Natural killer cell (primary cell): ENCODE measurements at places on chromosomes 5 and 9. TPM values are rescaled to one million over a fixed set of nuclear protein-coding genes. Genes with fewer than 3 reads are reported as not detected.

DNA sequence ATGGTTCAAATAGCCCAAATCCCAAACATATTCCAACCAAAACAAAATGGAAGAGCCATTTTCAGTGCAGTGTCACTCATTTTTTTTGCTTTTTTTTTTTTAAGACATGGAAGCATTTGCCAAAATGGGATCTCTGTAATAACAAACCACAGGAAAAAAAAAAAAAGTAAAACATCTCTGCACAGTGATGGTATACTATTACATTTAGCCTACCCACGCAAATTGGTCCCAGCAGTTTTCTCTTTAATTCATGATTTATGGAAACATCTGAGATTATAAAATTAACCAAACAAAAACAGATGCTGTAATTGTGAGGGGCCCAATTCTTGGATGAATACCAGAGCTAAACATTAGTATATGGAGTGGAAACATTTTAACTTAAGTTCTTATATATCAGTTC lies 566.6 kb downstream of the ZNF608 start:
- H3K4me1 ChIP-seq, result no peaks in the 10 kb centered on the region
- DNase-seq, result no peak
- H3K36me3 ChIP-seq, result no peaks in the 10 kb centered on the region
- no peak overlapping the region for H3K27ac ChIP-seq
- H3K27me3 ChIP-seq, result no peaks in the 10 kb centered on the region

- DNase-seq, result no peak
- no peaks in the 10 kb centered on the region for H3K27me3 ChIP-seq
- H3K4me3 ChIP-seq, result no peak overlapping the region
- H3K4me1 ChIP-seq, result no peaks in the 10 kb centered on the region
These were observed 284.3 kb upstream of the IRX4 start for GRCh38 chr5:2166979-2167377.

DNA sequence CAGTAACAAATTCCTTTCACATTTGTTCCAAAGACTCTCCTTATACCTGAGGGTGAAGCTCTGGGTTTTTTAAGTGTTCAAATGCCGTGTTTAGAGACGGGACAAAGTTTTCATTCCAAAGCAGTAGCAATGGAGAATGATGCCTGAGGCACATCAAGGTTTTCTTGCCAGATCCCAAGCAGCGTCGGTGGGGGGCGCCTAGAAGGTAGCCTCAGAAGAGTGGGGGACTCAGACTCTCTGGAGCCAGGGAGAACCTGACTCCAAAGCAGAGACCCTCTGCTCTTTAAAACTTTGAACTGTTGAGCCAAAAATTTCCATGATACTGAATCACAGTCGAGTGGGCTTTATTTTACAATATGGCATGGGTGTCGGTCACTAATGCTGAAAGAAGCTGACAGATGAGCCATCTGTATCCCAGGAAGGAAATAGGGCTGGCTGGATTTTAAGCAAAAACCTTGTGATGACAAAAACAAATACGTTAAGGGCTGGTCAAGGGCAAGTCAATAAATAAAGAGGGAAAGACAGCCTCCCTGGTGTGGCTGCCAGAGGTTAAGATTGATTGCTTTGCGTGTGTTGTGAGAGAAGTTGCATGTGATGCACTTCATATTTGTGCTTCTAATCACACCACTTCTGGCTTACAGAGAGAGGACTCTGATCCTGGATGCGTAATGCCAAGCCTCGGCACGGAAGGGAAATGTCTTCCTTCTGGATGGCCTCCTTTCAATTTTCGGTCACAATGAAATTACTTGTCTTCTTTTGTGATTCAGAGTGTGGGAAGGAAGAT lies 161.1 kb upstream of the EFNA5 start:
- H3K36me3 ChIP-seq, result no peaks in the 10 kb centered on the region
- no peaks in the 10 kb centered on the region for H3K4me1 ChIP-seq
- no peak overlapping the region for H3K4me3 ChIP-seq
- no peaks in the 10 kb centered on the region for H3K27me3 ChIP-seq

GRCh38 chr5:75584641-75585040 lies 26.6 kb upstream of the ANKDD1B start:
- no peak overlapping the region for H3K4me3 ChIP-seq
- peaks cover 19% of the 10 kb centered on the region for H3K36me3 ChIP-seq
- H3K4me1 ChIP-seq, result no peaks in the 10 kb centered on the region
- no peak overlapping the region for H3K27ac ChIP-seq
- H3K27me3 ChIP-seq, result no peaks in the 10 kb centered on the region

HTR4 gene
- not detected for total RNA-seq

TTC23L gene
- not detected for total RNA-seq

DNA sequence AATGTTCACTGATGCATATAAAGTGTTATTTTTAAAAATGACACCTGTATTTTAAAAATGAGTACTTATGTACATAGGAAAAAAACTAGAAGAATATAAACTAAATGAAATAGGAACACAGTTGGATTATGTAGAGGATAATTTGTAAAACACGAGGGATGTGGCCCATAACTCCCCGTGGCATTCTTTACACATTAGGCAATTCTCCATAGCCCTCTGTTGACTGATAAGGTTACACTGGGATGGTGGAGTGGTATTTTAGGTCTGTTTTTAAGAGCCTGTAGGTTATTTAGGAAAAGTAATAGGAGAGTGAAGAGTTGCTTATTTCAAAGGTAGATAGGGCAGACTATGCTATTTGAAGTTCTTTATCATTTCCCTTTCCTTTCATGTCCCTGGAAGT lies 1.8 kb downstream of the CAVIN4 start:
- no peak overlapping the region for H3K4me3 ChIP-seq
- no peaks in the 10 kb centered on the region for H3K4me1 ChIP-seq
- H3K27me3 ChIP-seq, result no peaks in the 10 kb centered on the region
- no peak overlapping the region for H3K27ac ChIP-seq
- DNase-seq, result no peak

GRCh38 chr5:174191850-174192655 lies 146.5 kb downstream of the NSG2 start:
- no peaks in the 10 kb centered on the region for H3K4me1 ChIP-seq
- no peaks in the 10 kb centered on the region for H3K27me3 ChIP-seq
- H3K27ac ChIP-seq, result no peak overlapping the region
- no peak overlapping the region for H3K4me3 ChIP-seq
- DNase-seq, result no peak
- no peaks in the 10 kb centered on the region for H3K36me3 ChIP-seq
